Stimulated activated CD4-positive, alpha-beta T cell treated with anti-CD3 and anti-CD28 coated beads, Interleukin-12 subunit alpha, Interleukin-12 subunit beta, amount 100 ng/mL, for 48 hours (primary cell): ENCODE measurements at places on chromosomes 2 and 18.

GRCh38 chr2:195562570-195563566 is 94.2 kb upstream of the SLC39A10 start:
- DNase-seq, result no peak

DNA sequence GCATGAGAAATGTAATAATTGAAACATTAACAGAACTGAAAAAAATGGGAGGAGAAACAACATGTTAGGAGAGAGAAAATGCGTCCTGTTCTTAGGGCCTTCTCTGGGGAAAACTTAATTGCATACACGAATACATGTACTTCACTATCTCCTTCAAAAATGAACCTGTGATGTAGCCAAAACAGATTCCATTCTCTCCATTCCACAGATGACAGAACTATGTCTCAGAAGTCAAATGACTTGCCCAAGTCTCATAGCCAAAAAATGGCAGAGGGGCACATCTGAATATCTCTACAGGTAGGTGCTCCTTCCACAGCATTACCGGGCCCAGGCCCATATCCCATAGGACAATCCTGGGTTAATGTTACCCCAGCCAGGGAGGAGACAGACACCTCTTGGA is 3.9 kb upstream of the DCTN1 start:
- no peak for DNase-seq

GRCh38 chr18:70468861-70469547 is 180.2 kb downstream of the SOCS6 start:
- no peak for DNase-seq

DNA sequence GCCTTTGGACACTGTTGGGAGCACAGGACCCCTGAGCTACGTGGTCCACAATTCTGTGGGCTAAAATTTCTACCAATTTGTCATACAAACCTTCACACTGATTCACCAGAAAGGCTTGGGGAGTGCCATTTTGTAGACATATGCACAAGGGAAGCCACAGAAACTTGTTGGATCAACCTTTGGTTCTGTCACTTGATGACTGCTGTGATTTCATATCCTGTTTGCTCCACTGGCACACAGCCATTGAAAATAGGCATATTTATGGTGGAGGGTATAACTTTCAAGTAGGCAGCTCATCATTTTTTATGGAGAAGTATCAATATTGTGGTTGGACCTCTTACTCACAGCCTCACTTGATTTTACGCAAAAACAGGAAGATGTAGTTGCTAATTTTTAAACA is 10.5 kb downstream of the NAPG start:
- no peak for DNase-seq

GRCh38 chr2:5360081-5360480 is 332.1 kb upstream of the SOX11 start:
- DNase-seq, result no peak

DNA sequence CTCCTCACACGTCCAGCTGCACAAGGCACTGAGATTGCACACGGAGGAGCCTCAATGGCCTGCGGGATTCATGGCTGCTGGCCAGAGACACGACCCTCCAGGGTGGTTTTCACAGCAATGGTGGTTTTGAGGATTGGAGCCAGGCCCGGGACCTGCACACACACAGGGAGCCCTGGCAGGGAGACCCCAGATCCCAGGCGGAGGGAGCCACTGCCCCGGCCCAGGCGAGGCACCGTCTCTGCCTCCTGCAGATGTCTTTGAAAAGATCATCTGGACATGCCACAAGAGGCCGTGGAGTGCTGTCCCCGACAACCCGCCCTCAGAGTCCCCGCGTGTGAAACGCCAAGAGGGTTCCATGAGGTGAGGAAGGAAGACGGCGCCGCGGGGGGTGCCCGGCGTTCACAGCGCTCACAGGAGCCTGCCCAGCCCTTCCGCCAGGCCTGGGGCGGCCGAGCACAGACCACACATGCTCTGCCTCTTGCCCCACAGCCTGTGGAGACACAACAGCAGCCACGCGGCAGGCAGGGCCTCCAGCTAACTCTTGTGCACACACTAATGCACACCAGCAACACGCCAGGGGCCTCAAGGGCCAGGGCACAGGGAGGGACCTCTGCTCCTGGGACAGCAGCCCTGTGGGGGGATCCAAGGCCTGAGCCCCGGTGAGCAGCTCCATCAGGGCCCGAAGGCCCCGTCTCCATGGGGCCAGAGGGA is 72.8 kb upstream of the CTDP1 start:
- DNase-seq, result no peak

DNA sequence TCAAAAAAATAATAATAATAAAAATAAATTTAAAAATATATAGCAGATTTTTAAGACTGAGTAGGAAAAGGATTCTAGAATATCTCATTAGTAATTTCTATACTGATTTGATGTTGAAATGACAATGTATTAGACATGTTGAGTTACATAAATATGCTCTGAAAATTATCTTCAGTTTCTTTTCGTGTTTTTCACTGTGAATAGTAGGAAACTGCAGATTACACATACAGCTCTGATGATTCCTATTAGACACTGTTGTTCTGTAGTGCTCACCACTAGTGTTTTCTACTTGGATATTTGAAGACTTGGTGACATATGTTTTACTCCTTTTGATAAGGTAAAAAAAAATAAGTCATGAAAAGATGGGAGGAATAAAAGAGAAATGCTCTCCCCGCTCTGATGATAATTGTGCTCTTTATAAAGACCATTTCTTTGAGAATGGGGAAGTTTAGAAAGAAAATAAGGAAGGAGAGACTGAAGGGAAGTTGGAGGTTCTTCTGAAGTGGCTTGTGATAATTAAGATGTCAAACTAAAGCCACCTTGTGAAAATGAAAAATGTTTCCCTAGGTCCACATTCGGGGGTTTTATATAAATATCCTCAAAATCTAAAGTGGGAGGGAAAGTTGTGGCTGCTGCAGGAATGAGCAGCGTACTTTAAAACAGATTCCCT is 52.9 kb downstream of the SLC9A2 start:
- no peak for DNase-seq

DNA sequence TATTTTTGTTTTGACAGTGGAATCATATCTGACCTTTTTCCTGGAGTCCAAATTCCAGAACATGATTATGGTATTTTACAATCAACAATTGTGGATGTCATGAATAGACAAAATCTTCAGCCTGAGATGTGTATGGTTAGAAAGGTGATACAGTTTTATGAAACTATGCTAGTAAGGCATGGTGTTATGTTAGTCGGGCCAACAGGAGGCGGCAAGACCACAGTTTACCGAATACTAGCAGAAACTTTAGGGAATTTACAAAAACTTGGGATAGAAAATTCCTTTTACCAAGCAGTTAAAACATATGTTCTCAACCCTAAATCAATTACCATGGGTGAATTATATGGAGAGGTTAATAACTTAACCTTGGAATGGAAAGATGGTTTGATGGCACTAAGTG is 137.0 kb downstream of the DNAH6 start:
- DNase-seq, result no peak

DNA sequence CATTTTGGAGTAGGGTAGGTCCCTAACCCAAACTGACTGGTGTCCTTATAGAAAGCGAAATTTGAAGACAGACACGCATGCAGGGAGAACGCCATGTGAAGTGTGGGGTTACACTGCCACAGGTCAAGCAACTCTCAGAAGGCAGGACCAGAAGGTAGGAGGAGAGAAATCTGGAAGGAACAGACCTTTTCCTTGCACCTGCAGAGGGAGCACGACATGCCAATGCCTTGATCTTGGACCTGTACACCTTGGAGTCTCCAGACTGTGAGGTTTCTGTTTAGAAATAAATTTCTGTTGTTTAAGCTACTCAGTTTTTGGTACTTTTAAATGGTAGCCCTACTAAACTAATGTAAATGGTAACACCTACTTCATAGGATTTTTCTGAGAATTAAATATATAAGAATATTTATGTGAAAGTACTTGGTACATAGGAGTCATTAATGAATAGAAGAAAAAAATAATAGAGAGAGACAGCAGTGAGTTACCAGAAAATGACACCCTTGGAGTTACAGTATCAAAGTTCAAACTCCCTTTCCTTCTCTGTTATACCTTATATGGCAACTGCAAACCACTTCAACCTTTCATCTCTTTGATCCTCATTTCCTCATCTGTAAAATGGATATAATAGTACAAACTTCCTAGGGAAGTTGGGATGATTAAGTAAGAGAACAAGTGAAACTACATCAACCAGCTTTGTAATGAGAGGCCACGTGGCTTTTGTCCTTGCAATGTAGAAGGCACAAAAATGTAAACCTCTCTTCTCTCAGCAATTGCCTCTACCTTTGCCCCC is 184.9 kb upstream of the PARD3B start:
- no peak for DNase-seq

DNA sequence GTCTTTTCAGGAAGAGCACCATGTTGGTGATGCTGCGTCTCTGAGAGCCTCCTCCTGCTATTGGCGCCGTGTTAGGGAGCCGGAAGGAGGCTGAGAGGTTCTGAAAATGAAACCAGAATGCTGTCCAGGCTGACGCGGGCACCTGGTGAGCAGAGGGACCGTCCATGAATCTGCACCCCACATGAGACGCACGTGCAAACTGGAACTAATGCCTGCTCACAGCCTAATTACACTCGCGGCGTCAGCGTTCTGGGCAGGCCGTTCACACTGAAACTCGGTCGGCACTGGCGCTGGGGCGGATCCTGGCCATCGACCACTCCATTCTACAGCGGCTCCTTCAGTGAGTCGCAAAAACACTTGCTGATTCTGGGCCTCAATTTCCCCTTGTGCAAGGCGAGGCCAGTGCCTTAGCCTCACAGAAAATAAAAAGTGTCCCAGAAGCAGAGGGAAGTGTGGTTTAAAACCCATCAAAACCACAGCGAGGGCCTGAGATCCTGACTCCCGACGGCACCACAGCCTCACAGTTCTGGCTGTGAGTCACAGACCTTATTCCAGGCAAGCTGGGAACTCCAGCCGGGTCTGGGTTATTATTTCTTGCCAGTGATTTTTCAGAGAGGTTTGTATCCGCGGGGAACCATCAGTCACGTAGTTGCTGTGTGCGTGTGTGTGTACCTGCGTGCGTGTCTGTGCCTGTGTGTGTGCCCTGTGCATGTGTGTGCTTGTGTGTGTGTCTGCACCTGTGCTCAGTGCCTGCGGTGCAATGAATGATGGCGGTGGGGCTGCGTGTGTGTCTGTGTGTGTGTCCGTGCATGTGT is 49.1 kb upstream of the CTDP1 start:
- no peak for DNase-seq

DNA sequence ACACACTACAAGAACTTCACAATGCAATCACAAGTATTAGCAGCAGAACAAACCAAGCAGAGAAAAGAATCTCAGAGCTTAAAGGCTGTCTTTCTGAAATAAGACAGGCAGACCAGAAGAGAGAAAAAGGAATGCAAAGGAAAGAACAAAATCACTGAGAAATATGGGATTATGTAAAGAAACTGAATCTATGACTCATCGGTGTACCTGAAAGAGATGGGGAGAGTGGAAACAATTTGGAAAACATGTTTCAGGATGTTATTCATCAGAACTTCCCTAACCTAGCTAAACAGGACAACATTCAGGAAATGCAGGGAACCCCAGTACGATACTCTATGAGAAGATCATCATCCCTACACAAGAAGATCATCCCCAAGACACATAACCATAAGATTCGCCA is 499.0 kb upstream of the CHAC2 start:
- DNase-seq, result no peak

DNA sequence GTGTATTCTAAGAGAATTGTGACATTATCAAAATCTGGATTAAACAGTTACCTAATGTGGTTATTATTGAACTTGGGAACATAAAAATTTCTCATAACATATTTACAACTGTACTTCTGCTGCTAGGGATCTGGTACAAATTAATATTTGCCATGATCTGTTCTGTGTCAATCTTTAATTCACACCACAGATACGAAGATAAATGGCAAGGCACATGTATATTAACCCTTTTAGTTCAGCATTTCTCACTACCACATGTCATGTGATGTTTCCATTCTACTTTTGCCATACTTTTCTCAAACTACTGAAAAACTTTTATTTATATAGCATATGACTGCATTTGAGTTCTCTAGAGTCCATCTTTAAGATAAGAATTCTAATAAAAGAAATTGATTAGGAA is 295.3 kb upstream of the DDX18 start:
- DNase-seq, result no peak

GRCh38 chr2:230700447-230700846 is 12.2 kb upstream of the CAB39 start:
- no peak for DNase-seq

DNA sequence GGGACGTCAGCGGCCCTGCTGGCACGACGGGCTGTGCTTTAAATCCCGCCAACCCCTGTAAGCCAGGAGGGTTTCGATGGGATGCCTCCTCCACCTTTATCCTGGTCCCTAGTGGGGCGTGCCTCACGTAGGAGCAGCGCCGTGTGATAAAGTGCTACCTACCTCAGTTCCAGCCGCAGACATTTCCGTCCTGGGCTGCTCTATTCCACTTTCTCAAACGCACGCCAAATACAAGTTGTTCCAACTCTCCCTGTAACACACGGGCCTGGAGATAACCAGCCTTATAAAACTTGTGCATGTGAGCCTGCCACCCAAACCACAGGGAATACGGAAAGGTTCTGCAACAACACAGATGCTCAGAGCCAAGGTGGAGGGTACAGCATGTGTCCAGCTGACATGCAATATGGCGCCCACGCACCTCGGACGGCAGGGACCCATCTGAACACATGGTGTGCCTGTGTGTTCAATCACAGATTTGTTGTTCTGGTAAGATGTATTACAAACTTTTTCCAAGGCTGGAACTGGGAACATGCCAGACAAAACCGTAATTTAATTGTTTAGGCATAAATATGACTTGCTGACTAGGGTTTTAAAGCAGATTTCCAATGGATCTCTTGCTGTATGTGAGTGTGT is 47.7 kb downstream of the ZNF516 start:
- no peak for DNase-seq

DNA sequence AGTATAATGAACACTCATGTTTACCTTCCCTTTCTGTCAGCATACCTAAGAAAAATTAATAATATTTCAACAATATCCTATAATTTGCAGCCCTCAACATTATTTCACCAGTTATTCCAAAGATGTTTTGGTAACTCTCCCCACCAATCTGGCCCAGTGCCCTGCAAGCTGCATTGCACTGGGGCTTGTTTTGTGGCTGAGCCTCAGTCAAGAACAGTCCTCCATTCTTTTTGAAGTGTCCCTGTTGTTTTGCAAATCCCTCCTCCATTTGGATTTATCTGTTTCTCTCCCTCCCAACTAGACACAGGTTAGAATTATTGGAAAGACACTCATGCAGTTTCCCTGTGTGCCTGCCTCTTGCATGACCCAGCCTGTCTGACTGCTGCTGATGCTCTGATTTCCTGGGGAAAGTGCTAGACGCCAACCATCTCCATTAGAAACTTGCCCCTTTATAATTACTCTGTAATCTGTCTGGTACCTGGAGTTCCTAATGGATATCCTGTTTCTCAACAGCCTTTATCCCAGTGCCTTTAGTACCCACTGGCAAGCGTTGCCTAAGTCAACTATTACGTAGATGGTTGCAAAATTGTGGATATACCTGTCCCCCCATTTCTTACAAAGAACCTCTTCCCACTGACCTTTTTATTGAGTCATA is 60.2 kb downstream of the EIF5B start:
- no peak for DNase-seq

GRCh38 chr2:85653996-85654395 is 14.0 kb downstream of the SFTPB start:
- DNase-seq, result no peak

GRCh38 chr18:41482501-41482900 is 472.5 kb upstream of the PIK3C3 start:
- DNase-seq, result no peak

GRCh38 chr2:62293490-62294271 is 97.8 kb downstream of the B3GNT2 start:
- no peak for DNase-seq

- DNase-seq, result no peak
These were observed 18.4 kb upstream of the CNDP2 start for GRCh38 chr18:74477771-74478170.

GRCh38 chr18:13103366-13103765 is 112.2 kb downstream of the CEP192 start:
- DNase-seq, result no peak
